GM04504 (cell line): ENCODE measurements at places on chromosomes 6 and 20.
A peak's percentile ranks its signal among the peaks of the same experiment; 100 is the strongest.

DNA sequence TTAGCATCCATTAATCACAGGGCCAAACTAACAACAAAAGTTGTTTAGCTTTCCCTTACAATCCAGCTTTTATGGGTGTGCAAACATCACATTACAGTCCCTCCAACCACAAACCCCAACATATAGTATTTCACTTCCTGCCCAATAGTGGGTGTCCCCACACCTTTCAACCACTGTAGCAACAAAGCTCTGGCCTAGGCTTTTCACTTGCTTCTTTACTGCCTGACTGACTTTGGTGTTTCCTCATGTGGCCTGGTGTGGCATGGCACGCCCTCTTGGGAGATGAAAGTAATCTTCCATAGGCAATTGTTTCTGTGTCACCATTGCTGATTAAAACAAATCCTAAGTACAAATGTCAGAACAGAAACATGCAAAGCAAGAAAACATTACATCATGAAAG lies 46.3 kb downstream of the MCM8 start:
- DNase-seq = no peak

GRCh38 chr6:73669005-73669404 lies 15.2 kb upstream of the SLC17A5 start:
- DNase-seq = no peak

DNA sequence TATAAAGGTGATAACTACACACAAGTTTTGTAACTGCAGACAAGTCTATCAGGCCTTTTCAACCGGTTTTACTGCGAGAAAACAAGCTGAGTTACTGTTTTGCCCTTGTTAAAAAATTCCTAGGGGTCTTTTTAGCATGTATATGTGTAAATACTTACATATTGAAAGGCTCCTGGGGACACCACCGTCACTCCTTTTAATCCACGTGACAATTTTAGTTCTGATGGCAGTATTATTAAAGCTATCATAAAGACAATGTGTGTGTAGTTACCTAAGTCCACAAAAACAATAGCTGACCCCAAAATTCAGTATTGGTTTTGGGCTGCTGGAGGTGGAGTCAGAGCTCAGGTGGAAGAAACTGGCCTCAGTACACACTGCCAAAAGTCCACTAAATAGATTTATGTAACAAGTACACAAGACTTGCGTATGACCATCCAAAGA lies 41.3 kb upstream of the HFE start:
- DNase-seq = no peak

DNA sequence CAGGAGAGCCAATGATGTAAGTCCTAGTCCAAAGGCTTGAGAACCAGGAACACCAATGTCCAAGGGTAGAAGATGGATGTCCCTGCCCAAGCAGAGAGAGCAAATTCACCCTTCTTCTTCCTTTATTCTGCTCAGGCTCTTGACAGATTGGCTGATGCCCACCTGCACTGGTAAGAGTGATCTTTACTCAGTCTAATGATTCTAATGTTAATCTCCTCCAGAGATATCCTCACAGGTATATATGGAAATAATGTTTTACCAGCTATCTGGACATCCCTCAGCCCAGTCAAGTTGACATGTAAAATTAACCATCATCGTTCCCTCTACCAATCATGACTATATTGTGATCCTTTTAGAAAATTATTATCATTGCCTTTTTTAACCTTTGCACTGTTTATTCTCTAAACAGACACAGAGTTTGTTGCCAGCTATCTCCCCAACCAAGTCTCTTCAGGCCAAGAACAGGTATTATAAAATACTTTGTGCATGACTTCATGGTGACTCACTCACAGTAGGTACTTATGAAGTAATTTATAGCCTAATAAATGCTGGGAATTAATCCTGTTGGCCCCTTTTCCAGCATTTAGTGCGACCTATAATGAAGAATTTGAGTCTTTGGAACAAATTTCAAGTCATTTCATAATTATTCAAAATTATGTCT lies 26.2 kb upstream of the TSHZ2 start:
- no peak for DNase-seq

- DNase-seq = no peak
These were observed 199.4 kb upstream of the ZNF184 start for GRCh38 chr6:27672113-27672799.

GRCh38 chr6:161607696-161608297 lies 333.9 kb upstream of the AGPAT4 start:
- no peak for DNase-seq

DNA sequence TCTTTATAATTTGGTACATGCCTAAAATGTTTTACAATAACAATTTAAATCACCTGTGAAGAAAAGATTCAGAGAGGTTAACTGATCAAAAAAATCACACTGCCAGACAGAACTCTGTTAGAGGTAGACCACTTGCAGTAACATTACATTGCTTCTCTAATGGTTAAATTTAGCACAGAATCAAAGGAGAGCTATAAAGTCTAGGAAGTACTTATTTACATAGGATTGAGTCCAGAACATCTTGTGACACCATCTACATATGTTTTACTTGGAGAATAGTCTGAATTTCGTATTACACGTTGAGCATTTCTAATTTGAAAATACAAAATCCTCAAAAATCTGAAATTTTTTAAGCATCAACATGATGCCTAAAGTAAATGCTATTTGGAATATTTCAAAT lies 17.2 kb upstream of the TBC1D20 start:
- no peak for DNase-seq

- DNase-seq = no peak
These were observed 6.4 kb downstream of the CDKAL1 start for GRCh38 chr6:20540683-20541082.

DNA sequence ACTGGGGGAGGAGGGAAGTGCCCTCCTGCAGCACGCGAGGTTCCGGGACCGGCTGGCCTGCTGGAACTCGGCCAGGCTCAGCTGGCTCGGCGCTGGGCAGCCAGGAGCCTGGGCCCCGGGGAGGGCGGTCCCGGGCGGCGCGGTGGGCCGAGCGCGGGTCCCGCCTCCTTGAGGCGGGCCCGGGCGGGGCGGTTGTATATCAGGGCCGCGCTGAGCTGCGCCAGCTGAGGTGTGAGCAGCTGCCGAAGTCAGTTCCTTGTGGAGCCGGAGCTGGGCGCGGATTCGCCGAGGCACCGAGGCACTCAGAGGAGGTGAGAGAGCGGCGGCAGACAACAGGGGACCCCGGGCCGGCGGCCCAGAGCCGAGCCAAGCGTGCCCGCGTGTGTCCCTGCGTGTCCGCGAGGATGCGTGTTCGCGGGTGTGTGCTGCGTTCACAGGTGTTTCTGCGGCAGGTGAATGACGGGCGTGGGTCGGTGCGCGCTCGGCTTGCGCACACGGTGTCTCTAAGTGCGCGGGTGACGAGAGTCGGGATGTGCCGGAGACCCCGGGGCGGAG lies at the start of gene CDKN1A:
CDKN1A (plus strand) TSS at position 227 of the 555 bp plus-strand sequence. CDS start 5,388 bp downstream, outside the sequence.
- DNase-seq = peak; percentile 93

DNA sequence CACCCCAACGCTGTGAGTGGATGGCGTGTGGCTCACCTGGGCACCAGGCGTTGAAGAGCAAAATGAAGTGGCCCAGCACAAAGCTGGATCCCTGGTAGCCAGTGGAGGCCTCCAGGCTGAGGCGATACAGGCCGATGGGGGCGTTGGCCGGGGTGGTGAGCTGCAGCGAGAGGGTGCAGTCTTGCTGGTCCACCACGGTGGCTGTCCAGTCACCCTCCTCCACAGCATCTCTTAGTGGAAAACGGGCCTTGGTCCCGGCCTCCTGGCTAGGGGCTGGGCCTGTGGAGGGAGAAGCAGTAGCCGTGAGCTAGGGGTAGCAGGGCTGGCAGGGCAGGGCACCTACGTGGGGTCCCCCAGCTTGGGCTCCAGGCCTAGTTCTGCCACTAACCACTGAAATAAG lies 9.3 kb downstream of the TGM2 start:
- DNase-seq = no peak

DNA sequence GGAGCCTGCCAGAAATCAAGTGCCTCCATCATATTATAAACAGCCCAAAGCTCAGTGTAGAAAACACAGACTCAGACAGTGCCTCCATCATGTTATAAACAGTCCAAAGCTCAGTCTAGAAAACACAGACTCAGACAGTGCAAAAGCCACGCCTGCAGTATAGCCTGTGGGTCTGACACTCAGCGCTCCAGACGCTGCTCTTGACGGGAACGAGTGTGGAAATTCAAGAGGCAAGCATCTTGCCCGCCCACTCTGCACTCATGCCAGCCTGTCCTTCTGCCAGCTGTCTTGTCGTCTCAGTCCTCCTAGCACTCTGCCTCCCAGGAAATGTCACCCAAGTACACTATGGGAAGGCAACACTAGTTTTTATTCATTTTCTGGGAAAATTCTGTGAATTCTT lies 274.2 kb upstream of the CDH4 start:
- no peak for DNase-seq

- no peak for DNase-seq
These were observed 45.6 kb upstream of the IPCEF1 start for GRCh38 chr6:154402081-154402780.

GRCh38 chr6:157978021-157978783 lies 3.5 kb upstream of the SYNJ2 start:
- DNase-seq = no peak

DNA sequence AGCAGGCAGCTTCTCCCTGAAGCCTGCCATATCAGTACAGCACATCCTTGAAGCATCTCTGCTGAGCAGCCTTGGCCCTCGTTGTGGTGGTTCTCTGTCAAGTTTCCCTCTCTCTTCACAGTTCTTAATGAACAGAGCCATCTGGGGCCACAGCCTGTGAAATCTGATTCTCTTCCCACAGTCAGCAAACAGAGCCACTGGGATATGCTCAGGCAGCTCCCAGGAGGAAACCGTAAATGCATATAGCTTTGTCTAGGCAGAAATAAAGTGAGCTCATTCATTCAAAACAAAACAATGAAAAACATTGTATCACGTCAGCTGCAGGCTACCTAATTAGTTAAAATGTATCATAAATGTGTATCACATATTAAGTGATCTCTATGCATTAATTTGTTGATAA lies 80.3 kb downstream of the TBC1D7 start:
- DNase-seq = no peak

GRCh38 chr20:12883507-12883885 lies 125.3 kb upstream of the SPTLC3 start:
- DNase-seq = no peak

- no peak for DNase-seq
These were observed 105.2 kb upstream of the ASF1A start for GRCh38 chr6:118788702-118789101.

DNA sequence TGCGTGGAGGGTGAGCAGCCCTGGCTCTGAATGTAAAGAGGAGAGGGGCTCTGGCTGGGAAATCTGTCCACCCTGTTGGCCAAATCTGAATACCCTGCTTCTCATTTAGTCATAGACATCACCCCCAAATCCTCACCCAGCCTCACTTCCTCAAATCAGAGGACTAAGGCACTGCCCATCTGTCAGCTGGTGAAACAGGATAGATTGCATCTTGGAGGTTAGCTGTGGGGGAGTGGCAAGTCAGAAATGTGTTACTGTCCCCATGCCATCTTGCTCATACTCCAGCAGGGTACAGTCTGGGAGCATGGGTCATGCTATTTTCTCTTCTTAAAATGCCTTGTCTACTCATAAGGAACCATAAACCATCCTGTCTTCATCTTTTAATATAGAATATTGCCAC lies 9.5 kb upstream of the DTNBP1 start:
- DNase-seq = no peak

DNA sequence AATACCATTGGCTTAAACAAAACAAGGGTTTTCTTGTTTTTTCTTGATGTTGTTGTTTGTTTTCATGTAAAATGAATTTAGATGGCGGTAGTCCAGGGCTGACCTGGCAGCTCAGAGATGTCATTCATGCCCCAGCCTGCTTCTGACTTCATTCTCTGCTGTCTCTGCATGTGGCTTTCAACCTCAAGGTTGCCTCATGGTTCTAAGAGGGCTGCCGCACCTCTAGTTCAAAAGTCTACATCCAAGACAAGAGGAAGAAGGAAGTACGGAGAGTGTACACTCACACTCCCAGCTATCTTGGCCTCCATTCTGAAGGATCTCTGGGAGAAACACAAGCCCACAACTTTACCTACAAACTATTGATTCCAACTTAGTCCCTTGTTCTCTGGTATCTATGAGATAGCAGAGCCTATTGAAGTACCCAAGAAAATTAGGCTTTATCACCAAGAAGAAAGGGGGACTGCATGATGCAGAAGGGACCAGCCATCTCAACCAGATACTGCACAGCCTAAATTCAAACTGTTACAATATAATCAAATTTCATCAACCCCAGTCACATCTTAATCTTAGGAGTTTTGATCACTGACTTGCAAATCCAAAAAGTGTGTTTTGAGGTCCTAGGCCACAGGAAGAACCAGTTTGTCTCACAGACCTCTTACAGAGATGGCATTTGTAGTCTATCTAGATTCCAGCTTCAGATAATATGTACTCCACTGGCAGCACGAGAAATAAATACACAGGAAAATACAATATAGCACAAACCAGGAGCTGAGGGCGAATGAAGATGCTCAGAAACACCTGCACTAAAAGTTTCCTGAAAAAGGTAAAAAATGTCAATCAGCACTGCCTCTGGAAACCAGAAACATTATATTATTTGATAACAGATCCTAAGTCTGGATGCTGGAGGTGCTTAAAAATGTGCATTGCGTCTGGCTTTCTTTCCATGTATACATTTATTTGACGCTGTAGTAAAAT lies 866 bp upstream of the BTN3A3 start:
- no peak for DNase-seq

- DNase-seq = no peak
These were observed 588.8 kb upstream of the ADGRB3 start for GRCh38 chr6:68046302-68046701.

DNA sequence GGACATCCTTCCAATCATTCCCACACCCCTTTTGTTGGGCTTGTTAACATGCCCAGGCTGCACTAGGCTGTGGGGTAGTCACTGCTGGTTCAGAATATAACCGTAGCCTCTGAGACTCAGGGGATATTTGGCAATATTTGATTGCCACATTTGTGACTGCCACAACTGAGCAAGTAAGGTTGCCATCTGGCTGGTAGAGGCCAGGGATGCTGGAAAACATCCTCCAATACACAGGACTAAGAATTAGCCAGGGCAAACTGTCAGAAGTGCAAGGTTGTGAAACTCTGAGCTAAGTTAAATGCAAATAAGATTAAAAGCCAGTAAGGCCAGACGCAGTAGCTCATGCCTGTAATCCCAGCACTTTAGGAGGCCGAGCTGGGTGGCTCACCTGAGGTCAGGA lies 112.0 kb downstream of the ZMYND8 start:
- no peak for DNase-seq

- no peak for DNase-seq
These were observed 41.7 kb upstream of the TTPAL start for GRCh38 chr20:44433751-44434538.

GRCh38 chr6:155406801-155407200 lies 48.8 kb downstream of the NOX3 start:
- DNase-seq = no peak

GRCh38 chr20:18313411-18313810 lies 25.1 kb downstream of the ZNF133 start:
- DNase-seq = no peak

DNA sequence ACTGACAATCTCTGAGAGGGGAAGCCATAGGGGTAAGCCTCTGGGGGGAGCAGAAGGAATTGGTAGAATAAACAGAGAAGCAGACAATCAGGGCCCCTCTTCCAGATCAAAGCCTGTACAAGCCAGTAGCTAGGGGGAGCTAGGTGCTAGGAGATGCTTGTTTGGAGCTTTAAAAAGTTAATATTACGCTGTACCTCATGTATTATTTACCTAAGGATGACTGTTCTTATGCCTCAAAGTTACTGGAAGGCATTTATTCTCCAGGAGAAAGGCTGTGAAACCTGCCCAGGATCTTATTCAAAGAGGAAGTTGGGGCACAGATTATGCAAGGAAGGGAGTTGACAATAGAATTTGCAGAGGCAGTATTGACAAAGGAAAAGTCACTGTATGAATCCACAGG lies 111.8 kb upstream of the SLC35F1 start:
- no peak for DNase-seq
